ENCODE measurements at places on chromosomes 4 and X. TPM values are rescaled to one million over a fixed set of nuclear protein-coding genes. Genes with fewer than 3 reads are reported as not detected.

The CCDC149 gene
- 0.24 TPM for total RNA-seq

The CXCR3 gene
- 14.6 TPM for total RNA-seq

DNA sequence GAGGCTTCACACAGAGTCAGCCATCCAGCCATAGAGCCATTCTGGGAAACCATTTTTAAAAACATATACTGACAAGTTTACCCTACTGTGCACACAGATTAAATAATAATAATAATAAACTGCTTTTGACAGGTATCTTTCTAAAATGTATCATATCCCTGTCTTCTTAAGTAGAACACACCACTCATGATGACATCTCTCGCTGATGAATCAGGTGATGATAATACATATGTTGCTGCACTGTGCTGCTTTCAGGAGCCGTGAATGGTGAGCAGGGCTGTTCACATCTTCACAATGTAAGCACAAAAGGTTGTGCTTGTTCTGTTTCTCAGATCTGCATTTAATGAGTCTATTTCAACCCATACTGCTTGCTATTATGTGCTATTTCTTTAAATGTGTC is 3.5 kb downstream of the MTNR1A start:
- no peak for DNase-seq

DNA sequence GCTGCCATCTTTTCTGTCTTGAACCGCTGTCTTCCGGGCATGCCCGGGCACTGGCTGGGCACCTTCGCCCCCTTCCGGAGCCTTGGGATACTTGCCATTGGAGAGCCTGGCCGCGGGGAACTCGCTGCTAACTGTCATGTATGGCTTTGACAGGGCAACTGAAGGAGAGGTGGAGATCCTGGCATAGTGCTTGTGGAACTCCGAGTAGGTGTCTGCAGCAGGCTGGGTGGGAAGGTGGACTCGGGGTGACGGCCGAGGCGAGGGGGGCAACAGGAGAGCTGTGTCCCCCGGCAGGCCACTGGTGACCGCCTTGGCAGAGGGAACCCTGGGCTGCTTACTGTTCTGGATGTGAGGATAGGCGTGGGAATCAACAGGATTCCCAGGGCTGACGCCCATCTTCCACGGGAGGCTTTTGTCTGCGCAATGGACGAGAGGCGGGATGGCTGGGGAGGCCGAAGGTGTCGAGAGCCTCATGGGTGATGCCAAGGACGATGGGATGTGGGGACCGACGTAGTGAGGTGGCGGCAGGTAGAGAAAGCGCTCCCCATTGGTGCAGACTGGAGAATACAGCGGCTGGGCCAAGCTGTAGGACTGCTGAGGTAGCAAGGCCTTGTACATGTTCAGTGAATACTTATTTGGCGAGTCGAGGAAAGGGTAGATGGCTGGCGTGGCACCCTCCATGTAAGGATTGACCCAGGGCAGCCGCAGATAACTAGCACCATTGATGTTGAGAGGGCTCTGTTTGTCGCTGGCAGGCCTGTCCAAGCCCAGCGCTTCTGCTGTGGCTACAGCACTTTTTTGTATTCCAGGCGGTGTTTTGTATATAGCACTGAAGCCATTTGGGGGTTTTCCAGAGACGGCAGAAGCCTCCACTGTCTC is 23.4 kb downstream of the BCOR start:
- no peak for DNase-seq

DNA sequence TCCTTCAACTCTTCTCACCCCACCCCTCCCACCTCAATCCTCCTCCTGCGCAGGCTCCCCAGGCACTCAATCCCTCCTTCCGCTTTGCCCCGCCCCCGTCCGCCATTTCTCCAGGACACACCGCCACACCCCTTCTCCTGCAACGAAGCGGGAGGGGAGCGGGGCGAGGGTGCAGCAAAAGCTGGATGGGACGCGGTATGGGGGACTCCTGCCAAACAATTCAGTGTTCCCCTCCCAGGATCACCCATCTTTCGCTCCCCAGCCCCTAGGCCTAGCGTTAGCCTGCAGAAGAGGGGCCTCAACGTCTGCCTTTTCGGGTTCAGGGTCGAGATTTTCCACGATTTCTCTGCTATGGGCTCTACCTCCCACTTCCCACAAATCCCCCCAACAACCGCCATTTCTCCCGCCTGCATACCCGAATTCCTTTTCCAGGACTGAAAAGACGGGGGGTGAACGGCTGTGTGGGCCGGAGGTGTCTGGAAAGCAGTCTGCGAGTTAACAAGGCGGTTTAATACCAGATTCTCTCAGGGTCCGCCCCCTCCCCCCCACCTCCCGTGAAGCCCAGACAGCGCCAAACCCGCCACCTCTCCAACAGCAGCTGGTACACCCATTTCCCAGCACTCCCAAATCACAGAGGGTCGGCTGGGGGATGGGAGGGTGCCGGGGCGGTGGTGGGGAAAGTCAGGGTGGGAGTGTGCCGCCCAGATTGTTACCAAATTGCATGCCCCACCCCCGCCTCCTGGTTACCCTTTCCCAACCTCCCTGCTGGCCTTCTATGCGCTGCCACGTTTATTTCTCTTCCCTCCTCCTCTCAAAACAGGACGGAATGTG is 774 bp downstream of the ARMCX2 start:
- DNase-seq, result peak; percentile 68

All from activated T-cell treated with anti-CD3 and anti-CD28 coated beads, Interleukin-2, amount 50 U/mL, for 72 hours (primary cell).